ENCODE measurements at places on chromosomes 5 and 9.

DNA sequence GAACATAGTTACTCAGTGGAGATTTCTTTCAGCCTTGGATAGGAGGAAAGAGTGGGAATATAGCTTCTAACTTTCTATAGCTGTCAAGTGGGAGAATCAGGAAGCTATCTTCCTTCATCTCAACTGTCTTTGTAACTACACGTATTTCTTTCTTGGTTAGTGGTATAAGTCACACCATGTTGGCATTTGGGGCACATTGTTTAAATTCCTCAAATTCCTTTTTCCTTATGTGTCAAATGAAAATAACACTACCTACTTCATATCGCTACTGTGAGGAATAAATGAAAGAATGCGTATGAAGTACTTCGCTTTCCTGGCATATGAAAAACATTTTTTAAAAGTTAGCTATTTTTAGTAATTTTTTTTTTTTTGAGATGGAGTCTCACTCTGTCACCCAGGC is 1082.5 kb upstream of the WWC1 start:
- DNase-seq, result no peak

- no peak for DNase-seq
Observed at GRCh38 chr9:113125386-113126035, 25.3 kb upstream of the SLC31A2 start.

DNA sequence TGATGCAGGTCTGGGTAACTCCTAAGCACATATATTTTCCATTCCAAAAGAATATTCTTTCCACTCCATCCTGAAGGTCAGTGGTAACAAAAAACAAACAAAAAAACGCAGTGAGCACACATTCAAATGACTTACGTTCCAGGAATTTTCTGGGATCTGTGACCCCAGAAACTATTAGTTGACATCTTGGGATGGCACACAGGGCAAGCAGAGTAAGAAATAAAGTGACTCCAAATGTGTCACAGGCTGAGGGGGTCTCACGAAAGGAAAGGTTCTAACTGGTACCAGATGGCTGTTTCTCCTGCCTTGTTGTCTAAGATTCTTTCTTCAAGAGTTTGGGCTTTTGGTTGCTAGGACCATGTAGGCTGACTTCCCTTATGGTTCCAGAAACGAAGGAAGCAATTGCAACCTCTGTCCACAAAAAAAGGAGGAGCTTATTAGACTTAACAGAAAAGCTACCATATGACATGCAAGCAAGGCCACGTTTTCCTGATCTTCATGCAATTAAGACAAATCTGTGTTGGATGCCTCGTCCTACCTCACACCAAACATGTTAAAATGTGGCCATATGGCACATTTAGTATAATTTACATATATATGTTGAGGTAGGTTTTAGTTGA is 32.7 kb downstream of the PTGS1 start:
- no peak for DNase-seq

DNA sequence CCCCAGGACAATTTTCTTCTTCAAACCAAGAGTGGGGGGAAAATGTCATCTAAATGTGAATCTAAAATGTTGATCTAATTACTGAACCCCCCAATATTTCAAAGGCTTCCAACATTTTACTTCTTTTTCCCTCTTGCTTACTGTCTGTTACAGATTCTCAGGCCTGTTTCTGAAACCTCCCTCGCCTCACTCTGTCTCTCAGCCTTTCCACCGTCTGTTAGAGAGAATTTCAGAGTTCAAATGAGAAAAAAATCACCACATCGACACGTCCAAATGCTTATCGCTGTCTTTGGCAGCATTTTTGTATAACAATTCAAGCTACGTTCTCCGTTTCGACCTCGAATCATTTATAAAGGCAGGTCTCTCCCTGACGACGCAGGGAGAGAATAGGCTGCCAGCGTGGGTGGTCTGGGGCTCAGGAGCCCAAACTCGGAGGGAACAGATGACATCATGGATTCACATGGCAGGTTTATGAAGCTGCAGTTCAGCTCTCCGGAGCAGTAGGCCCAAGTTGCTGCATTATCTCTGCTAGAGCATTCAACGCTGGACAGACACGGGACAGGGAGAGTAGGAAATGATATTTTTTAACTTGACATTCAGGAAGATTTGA is 139.8 kb downstream of the GAS1 start:
- DNase-seq, result no peak

All from activated naive CD8-positive, alpha-beta T cell treated with anti-CD3 and anti-CD28 coated beads, Interleukin-2, amount 50 U/mL, for 16 hours (primary cell).